ENCODE measurements at places on chromosomes 1 and 21. TPM values are rescaled to one million over a fixed set of nuclear protein-coding genes. Genes with fewer than 3 reads are reported as not detected.

DNA sequence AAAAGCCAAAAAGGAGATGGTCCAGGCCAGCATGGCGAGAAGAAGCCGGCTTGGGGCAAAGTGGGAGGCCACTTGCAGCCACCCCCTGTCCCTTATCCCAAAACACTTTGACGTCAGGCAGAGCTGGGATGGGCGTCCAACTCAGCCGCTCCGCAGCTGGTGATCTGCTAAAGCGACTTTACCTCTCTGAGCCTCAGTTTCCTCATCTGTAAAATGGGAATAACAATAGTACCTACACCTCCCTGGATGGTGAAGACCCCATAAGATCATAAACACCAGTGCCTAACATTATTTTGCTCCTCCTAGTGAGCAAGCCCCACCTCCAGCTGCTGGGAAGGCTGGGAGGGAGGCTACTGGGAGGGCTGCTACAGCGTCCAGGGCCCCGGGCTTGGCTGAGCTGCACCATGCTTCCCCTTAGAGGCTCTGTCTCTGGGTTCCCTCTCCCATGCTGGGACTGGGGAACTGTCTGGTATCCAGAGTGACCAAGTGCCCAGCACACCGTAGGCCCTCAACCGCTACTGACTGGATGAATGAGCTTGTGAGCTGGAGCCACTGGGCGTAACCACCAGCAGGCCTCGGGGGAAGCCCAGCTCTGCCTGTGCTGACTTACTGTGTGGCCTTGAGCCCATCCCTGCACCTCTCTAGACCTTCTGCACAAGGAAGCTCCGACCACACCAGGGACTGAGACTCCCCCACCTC, 18.3 kb downstream of the IFFO2 start:
- no peak for DNase-seq

DNA sequence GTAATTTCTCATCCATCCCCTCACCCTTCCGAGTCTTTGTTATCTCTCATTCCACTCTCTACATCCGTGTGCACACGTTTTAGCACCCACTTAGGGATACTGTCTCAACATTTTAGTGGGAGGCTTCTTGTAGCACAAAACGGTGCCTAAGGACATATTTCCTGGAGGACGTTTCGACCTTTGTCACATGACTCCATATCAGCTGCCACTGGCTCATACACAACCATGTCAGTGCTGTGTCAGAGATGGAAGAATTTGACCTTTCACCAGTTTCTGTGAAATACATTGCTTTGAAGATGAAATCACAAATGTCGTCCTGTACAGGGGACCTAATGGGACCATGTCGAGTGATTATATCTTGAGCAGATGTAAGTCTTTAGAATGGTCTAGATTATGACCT, 15.6 kb downstream of the B3GALT5 start:
- DNase-seq, result no peak

GRCh38 chr1:232249861-232250777, 379.8 kb downstream of the SIPA1L2 start:
- DNase-seq, result no peak

DNA sequence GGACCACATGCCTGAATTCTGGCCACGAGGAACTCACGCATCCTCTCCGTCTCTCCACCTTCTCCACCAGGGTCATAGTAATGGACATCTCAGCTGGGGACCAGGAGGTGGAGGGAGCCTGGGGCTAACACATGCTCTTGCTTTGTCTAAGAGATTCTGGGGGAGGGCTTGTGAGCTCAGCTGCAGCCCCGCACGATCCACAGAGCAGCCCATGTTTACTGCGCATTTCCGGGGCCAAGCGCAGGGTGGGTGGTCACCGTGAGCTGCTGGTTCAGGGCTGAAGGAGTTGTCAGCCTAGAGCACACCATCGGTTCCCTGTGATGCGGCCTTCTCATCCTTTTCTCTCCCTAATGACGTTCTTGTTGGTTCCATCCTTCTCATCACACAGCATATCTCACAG, 7.5 kb upstream of the TFF2 start:
- DNase-seq, result no peak

DNA sequence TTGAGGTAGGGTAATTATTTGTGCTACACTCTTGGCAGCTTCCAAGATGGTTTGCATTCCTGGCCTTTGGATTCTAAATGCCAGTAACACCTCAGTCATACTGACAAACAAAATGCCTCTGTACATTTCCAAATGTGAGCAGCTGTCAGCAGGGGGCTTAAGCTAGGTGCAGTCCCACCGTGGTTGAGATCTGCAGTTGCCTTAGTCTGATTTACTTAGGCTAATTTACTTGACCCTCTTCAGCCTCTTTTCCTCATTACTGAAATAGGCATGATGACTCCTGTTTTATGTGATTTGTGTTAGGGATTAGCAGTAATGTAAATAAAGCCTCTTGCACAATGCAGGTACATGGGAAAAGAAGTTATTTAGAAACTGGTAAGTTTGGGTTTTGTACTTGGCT, 13.5 kb upstream of the SPATA1 start:
- no peak for DNase-seq

The RCOR3 gene
- 72.9 TPM for total RNA-seq
